ENCODE measurements at places on chromosomes 2 and 18.

DNA sequence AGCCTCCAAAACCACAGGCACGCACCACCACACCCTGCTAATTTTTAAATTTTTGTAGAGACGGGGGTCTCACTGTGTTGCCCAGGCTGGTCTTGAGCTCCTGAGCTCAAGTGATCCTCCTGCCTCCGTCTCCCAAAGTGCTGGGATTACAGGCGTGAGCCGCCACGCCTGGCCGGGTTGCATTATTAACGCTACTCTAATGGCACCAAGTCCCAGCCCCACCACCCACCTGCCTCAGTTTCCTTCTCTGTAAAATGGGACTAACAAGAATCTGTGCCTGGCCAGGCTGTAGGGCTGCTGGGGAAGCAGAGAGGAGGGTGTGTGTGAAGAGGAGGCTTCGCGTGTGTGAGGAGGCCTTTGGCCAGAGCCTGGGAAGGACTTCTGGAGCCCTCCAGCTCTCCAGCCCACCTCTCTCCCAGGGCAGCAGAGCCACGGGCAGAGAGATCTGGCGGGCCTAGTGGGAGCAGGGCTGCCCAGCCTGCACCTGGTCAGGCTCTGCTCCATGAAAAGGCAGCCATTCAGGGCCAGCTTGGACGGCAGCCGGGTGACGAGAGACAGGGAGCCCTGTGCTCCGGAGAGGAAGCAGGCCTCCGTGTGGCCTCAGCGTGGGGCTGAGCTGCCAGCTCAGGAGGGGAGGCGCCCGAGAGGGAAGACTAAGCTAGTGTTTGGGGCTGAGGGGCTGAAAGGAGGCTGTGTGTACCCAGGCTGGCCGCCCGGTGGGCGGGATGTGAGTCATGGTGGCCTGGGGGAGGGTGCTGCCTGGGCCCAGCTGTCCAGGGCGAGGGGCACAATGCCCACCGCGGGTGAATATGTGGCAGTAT is 7.4 kb upstream of the B3GNT7 start:
- no peak for DNase-seq

DNA sequence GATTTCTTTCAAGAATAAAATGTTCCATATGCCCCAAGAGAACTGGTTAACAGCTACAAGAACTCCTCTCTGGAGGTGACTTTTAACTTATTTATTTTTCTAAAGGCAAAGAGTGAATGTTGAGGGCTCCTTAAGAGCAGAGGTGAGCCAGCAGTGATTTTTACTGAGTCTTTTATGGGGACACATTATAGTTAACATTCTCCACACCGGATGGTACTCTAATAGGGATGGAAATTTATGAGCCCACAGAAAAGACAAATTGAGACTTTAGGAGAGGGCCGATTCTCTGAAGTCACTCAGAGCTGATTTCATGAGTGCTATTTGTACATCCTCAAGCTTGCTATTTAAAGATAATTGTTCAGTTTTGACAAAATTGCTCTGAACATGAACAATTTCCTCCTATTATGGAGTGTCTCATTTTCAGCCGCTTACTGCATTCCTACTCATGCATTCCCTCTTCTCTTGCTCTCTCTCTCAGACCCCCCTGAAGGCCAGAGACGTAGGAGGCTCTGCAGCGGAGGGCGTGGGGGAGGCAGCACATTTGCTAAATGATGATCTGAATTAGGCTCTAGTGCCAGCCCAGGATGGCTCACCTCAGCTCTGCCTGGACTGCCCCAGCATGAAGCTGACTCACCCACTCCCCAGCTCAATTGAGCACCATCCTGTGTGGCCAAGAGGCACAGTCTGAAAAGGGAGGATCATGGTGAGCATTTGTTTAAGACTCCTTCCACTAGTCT is 5.9 kb upstream of the RPL37A start:
- no peak for DNase-seq

- DNase-seq, result no peak
These were observed 50.5 kb downstream of the DYSF start for GRCh38 chr2:71503837-71504236.

- no peak for DNase-seq
These were observed 996.2 kb upstream of the FANCL start for GRCh38 chr2:59237311-59237710.

DNA sequence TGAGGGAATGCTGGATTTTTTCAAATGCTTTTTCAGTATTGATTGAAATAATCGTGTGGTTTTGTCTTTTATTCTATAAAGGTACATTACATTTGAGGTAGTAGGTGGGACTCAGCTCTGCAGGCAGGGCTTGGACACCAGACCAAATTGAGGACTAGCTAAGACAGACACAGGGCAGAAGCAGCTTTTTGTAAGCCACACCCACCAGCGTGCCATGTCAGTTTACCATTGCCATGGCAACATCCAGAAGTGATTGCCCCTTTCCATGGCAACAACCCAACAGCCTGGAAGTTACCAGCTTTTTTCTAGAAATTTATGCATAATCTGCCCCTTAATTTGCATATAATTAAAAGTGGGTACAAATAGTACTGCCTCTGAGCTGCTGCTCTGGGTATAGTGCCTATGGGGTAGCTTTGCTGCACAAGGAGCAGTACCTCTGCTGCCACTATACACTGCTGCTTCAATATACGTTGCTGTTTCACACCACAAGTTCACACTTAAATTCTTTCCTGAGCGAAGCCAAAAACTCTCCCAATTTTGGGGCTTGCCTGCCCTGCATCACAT is 23.6 kb upstream of the VWA3B start:
- no peak for DNase-seq

- no peak for DNase-seq
These were observed 305.5 kb downstream of the IKZF2 start for GRCh38 chr2:212845941-212846340.

DNA sequence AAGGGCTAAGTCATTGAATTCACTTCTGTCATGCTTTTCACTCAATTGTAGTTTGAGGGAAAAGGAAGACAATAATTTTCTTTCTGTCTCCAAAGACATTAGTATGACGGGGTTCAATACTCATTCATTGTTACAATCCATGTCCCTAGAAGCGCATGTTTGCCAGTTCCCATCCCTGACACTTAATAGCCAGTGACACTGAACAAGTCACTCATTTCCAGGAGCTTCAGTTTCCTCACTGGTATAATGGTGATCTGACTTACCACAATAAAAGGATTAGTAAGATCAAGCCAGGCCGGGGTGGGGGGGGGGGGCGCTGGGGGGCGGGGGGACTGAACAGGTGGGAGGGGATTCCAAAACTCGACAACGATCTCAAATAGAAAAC is 144.8 kb upstream of the MAP3K20 start:
- no peak for DNase-seq

- no peak for DNase-seq
These were observed 107.8 kb upstream of the DAPL1 start for GRCh38 chr2:158687315-158687714.

DNA sequence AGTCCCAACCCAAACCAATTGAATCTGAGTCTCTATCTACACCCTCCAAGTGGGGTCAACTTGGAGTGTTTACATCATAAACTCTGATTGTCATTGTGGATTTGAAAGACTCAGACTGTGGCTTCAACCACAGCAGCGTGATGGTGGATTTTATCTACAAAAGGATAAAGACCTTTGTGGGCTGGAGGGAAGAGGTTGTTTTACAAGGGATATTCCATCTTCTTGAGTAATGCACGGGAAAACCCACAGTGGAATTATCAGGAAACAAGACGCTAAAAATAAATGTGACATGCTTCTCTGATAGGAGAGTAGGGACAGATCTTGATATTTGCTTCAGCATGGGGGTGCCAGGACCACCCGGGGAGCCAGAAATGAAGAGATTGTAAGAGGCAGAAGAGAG is 93.5 kb downstream of the LPIN1 start:
- no peak for DNase-seq

GRCh38 chr18:42351455-42351854 is 396.4 kb downstream of the PIK3C3 start:
- DNase-seq, result no peak

DNA sequence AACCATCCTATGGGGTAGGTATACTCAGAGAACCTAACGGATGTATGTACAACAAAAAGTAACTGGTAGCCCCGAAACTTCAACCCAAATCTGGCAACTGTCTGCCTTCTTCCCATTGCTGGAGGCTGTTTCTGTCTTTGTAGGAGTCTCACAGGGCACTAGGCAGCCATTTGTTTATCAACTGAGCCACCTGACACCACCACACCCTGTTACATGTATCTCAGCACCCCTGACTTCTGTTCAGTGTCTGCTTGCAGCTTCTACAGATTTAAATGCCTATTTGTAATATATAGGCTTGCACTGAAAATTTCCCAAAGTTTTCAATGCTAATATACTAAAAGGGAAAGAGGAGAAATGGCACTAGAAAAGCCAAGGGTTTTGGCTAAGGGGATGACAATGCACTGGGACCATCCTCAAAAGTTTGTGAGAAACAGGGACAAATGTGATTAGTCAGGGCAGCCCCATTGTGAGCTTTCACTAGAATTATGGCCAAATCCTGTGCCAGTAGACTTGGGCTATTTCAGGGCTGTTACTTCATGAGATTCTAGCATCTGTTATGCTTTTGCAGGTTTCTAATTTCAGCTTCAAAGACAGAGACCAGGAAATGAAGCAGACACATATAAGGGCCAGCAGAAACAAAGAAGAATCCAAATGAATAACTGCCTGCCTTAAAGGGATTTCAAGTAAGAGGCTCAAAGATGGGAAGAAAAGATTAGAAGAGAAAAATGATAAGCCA is 103.3 kb downstream of the MYO5B start:
- no peak for DNase-seq

GRCh38 chr2:120783371-120783791 is 47.7 kb downstream of the GLI2 start:
- no peak for DNase-seq

DNA sequence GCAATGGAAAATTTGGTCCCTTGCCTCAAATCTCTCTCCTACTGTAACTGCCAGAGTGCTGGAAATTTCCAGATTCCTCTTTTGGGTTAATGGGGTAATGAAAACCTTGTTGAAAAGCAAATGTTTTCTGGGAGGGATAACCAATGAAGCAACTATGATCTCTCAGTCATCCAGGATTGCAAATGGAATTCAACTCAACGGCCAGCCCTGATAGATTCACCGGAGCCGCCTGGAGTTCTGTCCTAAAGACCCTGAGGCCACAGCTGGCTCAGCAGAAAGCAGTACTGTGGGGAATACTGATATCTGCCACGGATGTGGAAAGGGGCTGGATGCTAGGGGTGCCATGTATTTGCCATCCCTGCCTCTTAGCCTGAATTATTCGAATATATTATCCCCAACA is 167.8 kb downstream of the NRP2 start:
- DNase-seq, result no peak

- DNase-seq, result no peak
These were observed 42.9 kb upstream of the SNED1 start for GRCh38 chr2:240955306-240956170.

DNA sequence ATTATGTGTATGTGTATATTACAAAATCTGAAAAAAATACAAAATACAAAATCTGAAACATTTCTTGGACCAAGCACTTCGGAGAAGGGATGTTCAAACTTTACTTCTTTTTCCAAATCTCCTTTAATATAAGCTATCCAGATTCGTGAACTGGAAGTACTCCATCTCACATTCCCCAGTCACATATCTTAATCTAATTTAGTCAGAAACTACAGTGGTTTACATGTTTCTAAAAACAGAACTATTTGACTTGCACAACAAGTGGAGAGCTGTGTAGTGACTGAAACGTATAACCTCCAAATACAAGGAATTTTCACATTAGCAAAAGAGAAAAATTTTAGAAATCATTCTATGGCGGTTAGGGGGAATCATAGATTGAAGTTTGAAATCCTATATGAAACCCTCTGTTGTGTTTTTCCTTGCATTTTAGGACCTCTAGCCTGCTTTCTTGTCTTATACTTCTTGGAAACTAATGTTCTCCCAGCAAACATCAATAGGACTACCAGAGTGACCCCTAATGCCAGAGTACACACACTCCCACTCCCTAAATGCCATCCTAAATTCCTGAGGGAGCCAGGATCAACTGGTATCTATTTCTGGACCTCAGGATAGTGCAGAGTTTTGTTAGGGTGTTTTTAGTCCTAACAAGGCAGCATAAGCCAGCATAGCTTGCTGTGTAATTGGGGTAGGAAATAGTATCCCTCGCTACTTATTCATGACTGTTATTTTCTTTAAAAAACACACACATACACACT is 30.2 kb upstream of the ROCK1 start:
- no peak for DNase-seq

GRCh38 chr2:53452957-53453748 is 314.5 kb upstream of the CHAC2 start:
- no peak for DNase-seq

GRCh38 chr2:238269741-238270140 is 18.7 kb downstream of the PER2 start:
- no peak for DNase-seq

DNA sequence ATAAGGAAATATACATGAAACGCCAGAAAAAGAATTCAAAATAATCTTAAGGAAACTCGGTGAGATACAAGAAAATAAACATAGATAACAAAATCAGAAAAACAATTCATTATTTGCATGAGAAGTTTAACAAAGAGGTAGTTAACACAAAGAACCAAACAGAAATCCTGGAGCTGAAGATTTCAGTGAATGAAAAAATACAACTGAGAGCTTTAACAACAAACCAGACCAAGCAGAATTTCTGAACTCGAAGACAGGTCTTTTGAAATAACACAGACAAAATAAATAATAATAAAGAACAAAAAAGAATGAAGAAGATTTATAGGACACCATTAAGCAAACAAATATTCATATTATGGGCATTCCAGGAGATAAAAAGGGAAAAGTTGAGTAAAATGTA is 204.7 kb downstream of the ATAD2B start:
- no peak for DNase-seq

DNA sequence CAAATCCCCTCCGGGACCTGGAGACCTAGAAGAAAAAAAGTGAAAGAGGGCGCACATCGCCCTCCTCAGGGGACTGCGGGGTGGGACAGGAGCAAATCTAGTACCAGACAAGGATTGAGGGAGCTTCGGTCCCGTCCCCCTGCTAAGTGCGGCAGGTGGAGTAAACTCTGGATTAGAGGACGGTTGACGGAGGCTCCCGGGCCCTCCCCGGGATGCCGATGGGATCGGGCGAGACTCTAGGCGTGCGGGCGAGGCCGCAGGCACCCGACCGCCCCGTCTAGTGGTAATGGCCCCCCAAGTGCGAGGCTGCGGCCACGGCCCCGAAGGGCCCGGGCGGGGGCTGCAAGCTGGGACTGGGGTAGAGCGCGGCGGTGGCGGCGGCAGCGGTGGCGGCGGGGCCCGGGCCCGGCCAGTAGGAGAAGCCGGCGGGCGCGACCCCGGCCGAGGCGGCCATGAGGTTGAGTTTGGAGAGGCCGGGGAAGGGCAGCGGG is 3.5 kb downstream of the FEV start:
- DNase-seq, result no peak

DNA sequence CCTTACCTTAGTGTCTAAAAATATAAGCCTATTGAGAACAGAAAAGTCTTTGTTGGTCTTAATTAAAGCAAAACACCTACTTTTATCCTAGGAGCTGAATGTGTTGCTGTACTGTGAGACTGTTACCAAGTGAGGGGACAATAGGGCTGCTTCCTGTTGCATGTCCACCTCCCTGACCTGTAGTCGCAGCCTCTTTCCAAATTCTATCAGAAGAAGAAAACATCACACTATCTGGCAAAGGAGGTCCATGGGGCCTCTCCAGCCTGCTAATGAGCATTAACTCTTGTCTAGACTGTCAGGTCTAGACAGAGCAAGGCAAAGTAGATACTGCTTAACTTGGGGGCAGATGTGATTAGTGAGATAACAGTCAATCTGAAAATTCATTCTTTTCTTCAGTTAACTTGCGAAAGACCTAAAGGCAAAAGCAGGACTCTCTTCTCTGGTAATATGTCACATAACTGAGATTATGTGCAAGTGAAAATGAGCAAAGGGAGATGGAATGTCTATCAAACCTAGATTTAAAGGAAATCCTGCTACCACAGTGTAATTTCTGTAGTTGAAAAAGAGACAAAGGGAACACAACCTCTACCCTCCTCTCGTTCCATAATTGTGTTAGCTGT is 66.9 kb downstream of the CDH20 start:
- DNase-seq, result no peak

Data from activated gamma-delta T cell treated with Interleukin-2 at 50 U/mL for 16 hours (primary cell).